ENCODE measurements at places on chromosomes 7 and 10. TPM values are rescaled to one million over a fixed set of nuclear protein-coding genes. Genes with fewer than 3 reads are reported as not detected.

- H3K4me1 ChIP-seq, result peaks cover 15% of the 10 kb centered on the region
- peaks cover 6% of the 10 kb centered on the region for H3K36me3 ChIP-seq
- peaks cover 61% of the 10 kb centered on the region for H3K27me3 ChIP-seq
- DNase-seq, result peak; percentile 32
- H3K27ac ChIP-seq, result no peak within 1 kb of the TSS
Observed at GRCh38 chr7:21542891-21543527, at the start of gene DNAH11. TSS of gene DNAH11 (plus strand) at chr7:21543039. CDS start at chr7:21543246, 207 bp downstream.

GRCh38 chr10:31138026-31138553, 106.4 kb upstream of the ZNF438 start:
- peaks cover 40% of the 10 kb centered on the region for H3K4me1 ChIP-seq
- no peaks in the 10 kb centered on the region for H3K27me3 ChIP-seq

- H3K4me1 ChIP-seq, result peaks cover 1% of the 10 kb centered on the region
- H3K4me3 ChIP-seq, result no peak overlapping the region
- DNase-seq, result no peak
- no peaks in the 10 kb centered on the region for H3K27me3 ChIP-seq
- peaks cover 27% of the 10 kb centered on the region for H3K36me3 ChIP-seq
Observed at GRCh38 chr7:8092140-8092539, 123.5 kb downstream of the GLCCI1 start.

GRCh38 chr7:51458693-51459092, 142.1 kb upstream of the COBL start:
- no peak overlapping the region for H3K27ac ChIP-seq
- H3K36me3 ChIP-seq, result no peaks in the 10 kb centered on the region
- no peaks in the 10 kb centered on the region for H3K4me1 ChIP-seq
- H3K4me3 ChIP-seq, result no peak overlapping the region

DNA sequence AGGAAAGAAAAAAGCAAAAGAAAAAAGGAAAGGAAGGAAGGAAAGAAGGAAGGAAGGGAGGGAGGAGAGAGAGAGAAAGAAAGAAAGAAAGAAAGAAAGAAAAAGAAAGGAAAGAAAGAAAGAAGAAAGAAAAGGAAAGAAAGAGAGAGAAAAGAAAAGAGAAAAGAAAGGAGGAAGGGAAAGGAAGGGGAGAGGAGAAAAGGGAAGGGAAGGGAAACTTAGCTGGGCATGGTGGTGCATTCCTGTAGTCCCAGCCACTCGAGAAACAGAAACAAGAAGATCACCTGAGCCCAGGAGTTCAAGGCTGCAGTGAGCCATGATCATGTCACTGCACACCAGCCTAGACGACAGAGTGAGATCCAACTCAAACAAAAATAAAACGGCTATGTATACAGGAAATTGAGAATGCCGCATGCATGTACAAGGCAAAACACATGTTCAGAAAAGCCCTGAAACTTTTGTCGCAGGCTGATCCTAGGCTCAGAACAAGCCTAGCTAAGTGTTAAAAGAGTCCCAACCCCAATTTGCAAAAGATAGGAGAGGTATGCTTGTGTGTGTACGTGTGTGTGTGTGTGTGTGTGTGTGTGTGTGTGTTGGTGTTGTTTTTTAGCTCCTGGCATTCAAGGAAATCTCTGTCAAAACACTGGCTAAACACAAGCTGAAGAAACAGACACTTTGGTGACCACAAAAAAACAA, 6.6 kb upstream of the NPC1L1 start:
- peaks cover 19% of the 10 kb centered on the region for H3K27me3 ChIP-seq
- H3K4me1 ChIP-seq, result peaks cover 7% of the 10 kb centered on the region
- DNase-seq, result no peak
- H3K27ac ChIP-seq, result no peak overlapping the region
- no peaks in the 10 kb centered on the region for H3K36me3 ChIP-seq

GRCh38 chr7:16874066-16874465, 7.7 kb downstream of the AGR3 start:
- H3K27ac ChIP-seq, result no peak overlapping the region
- H3K27me3 ChIP-seq, result no peaks in the 10 kb centered on the region
- no peaks in the 10 kb centered on the region for H3K36me3 ChIP-seq
- no peak for DNase-seq

GRCh38 chr7:32592701-32593100, 97.4 kb downstream of the AVL9 start:
- peaks cover 7% of the 10 kb centered on the region for H3K36me3 ChIP-seq
- H3K27ac ChIP-seq, result no peak overlapping the region
- H3K4me3 ChIP-seq, result no peak overlapping the region
- H3K27me3 ChIP-seq, result peaks cover 2% of the 10 kb centered on the region

DNA sequence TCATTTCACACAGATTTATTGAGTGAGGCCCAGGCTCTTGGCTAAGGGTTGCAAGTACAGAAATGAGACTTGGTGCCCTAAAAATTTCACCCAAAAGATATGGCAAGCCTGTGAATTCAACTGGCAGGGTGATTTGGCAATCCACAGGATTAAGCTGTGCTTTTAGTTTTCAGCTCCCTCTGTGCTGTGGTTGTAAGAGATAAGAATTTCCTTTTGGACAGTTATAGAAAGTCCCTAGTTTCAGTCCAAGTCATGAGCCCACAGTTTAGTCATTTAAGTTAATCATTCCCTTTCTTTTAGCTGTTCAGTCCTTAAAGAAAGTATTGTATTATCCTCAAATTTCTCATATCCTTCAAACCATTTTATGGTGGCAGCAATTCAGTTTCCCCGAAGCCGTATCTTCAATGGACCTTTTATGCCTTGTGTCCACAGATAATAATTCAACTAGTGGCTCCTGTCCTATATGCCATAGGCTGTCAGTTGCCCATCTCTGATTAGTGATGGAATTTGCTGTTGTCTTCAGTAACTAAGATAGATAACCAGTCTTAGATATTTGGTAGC, 73.4 kb upstream of the NAMPT start:
- H3K36me3 ChIP-seq, result no peaks in the 10 kb centered on the region
- no peak overlapping the region for H3K27ac ChIP-seq
- H3K4me3 ChIP-seq, result no peak overlapping the region
- no peak for DNase-seq

- H3K27me3 ChIP-seq, result no peaks in the 10 kb centered on the region
- H3K27ac ChIP-seq, result no peak overlapping the region
- peaks cover 20% of the 10 kb centered on the region for H3K36me3 ChIP-seq
- peaks cover 7% of the 10 kb centered on the region for H3K4me1 ChIP-seq
- H3K4me3 ChIP-seq, result no peak overlapping the region
Observed at GRCh38 chr7:102072636-102073209, 213.9 kb upstream of the SH2B2 start.

DNA sequence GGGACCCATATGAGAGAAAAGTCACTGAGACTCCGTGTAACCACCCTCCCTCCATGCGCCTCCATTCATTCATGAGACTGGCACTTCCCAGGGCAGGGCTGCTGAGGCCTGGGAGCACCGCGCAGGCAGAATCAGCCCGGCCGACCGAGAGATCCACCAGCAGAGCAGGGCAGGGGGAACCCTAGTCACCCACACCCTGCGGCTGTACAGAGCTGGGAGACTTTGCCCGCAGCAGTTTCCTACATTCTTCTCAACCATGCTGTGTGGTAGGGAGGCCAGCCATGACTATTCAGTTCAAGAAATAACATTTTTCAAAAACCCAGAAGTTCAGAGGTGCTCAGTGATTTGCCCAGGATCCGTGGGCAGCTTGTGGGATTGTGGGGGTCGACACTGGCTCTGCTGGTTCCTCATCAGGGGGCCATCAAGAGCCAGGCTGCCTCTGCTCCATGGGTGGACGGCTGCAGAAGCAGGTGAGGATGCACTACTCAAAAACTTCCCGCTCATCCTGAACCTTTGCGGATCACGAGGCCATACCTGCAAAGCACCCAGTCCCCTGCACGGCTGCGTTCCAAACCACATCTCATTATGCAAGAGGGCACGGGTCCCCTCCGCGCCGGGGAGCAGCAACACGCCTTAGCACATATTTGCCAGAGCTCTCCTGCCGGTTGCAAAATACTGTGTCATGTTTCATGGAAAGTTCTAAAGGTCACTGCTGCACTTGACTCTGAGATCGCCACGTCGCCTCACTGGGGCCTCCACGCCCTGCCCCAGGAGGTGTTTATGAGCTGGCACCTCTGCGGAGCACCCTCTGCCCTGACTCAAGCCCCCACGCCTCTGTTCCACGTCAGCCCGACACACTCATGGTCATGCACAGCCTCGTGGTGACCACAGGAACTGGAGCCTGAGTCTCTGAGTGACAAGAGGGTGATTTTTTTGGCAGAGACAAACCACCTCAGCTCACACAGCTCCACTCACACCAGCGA, 132.0 kb downstream of the PRKAG2 start:
- DNase-seq, result no peak
- no peak overlapping the region for H3K4me3 ChIP-seq
- H3K27me3 ChIP-seq, result no peaks in the 10 kb centered on the region
- no peaks in the 10 kb centered on the region for H3K36me3 ChIP-seq

DNA sequence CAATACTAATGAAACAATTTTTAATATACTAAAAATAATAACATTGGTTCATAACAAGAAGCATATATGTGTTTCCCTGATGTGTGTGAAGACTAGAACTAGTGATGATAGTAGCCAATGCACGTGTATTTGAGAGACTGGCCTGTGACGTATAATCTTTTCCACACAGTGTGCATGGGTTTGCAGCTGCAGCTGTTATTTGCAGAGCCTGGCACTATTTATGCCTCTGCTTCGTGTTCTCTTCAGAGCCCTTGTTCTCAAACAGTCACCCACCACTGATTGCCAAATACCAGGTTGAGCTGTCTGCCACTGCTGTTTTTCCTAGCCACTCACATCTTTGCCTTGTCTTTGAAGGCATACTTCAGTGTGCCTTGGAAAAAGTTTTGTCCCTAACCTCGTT, 531.7 kb downstream of the ETV1 start:
- H3K27ac ChIP-seq, result no peak overlapping the region
- H3K27me3 ChIP-seq, result no peaks in the 10 kb centered on the region
- no peaks in the 10 kb centered on the region for H3K36me3 ChIP-seq
- no peaks in the 10 kb centered on the region for H3K4me1 ChIP-seq

- peak overlapping the region; percentile 92 for H3K27ac ChIP-seq
- peak overlapping the region; percentile 47 for H3K4me3 ChIP-seq
- H3K36me3 ChIP-seq, result peaks cover 15% of the 10 kb centered on the region
- no peak for DNase-seq
- peaks cover 45% of the 10 kb centered on the region for H3K4me1 ChIP-seq
- H3K27me3 ChIP-seq, result no peaks in the 10 kb centered on the region
Observed at GRCh38 chr10:102661658-102662028, 17.4 kb downstream of the TRIM8 start.

DNA sequence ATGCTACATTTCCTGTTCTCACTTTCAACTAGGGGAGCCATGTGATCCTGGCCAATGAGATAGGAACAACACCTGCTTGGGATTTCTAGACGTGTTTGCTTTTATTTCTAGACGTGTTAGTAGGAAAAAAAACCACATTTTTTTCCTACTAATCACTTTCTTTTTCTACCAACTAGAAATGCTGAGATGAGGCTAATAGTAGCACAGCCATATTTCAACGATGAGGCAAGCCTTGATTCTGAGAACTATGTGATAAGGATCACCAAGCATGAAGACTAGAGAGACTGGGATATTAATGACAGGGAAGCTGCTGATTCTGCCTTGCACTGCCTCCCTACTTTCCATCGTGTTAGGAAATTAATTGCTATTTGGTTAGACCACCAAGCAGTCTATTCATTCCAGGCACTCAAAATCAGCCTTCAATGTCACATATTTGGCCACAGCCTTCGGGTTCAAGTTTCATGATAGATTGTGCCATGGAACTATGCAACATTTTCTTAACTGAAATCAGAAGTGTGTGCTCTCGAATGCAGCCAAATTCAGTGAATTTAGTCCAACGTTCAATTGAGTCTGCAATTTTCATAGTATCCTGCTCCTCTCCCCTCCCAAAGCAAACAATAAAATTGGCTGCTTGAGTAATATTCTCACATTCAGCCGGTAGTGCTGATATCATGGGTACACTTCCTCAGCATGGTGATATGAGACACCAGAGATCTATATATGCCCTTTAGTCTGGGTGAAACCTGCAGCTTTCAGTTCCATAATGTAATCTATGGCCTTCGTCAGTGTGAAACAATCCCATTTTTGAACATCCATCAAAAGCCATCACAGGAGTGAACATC, 98.1 kb downstream of the GPR37 start:
- no peaks in the 10 kb centered on the region for H3K27me3 ChIP-seq
- H3K36me3 ChIP-seq, result no peaks in the 10 kb centered on the region
- DNase-seq, result no peak
- no peak overlapping the region for H3K4me3 ChIP-seq

- H3K4me3 ChIP-seq, result no peak overlapping the region
- no peaks in the 10 kb centered on the region for H3K4me1 ChIP-seq
- H3K27ac ChIP-seq, result no peak overlapping the region
- DNase-seq, result no peak
- no peaks in the 10 kb centered on the region for H3K27me3 ChIP-seq
- H3K36me3 ChIP-seq, result no peaks in the 10 kb centered on the region
Observed at GRCh38 chr10:130403153-130404075, 267.2 kb downstream of the GLRX3 start.

- no peaks in the 10 kb centered on the region for H3K4me1 ChIP-seq
- H3K36me3 ChIP-seq, result no peaks in the 10 kb centered on the region
- H3K27ac ChIP-seq, result no peak overlapping the region
- DNase-seq, result no peak
Observed at GRCh38 chr7:136303162-136303561, 326.0 kb upstream of the MTPN start.

DNA sequence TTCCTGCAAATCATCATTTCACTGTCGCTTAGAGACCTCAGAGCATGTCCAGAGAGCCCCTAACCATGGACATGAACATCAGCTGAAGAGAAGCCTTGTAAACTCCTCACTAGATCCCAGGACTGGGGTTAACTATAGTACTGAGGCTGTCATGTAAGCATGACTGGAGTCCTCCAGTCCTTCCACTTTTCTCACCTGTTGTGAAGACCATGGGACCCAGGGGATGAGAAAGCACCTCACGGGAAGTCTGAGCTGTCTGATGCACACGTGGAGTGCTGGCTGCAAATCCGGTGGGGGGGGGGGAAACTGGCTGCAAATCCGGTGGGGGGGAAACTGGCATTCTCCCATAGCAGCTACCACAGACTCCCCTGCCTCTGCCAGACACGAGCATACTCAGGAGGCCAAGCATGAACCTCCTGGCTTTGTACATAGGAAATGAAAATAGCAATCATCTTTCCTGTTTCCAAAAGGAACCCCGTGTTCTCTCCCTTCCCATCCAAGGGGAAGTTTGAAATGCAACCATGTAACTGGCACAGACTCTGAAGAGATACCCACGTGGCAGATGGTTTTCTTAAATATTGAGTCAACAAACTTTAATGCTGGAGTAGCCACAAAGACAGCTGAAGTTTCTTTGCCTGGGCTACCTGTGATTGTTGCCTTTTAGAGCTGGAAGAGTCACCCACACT, 261.4 kb downstream of the ZMYND11 start:
- H3K36me3 ChIP-seq, result no peaks in the 10 kb centered on the region
- H3K27me3 ChIP-seq, result no peaks in the 10 kb centered on the region
- no peaks in the 10 kb centered on the region for H3K4me1 ChIP-seq
- H3K4me3 ChIP-seq, result no peak overlapping the region
- no peak overlapping the region for H3K27ac ChIP-seq

VAX1 gene
- not detected for total RNA-seq

ARHGAP22 gene
- not detected for total RNA-seq

LIPJ gene
- not detected for total RNA-seq

VWDE gene
- 3.2 TPM for total RNA-seq

TMEM140 gene
- total RNA-seq, result 25.3 TPM

PRKG1 gene
- not detected for total RNA-seq

GIMAP4 gene
- 335 TPM for total RNA-seq

CHAT gene
- total RNA-seq, result not detected

Data from activated CD4-positive, alpha-beta T cell treated with anti-CD3 and anti-CD28 coated beads, Interleukin-2, amount 10 ng/mL, durations not matched to agents 7 days and 5 days (primary cell).